ENCODE measurements at places on chromosomes 6 and 20. TPM values are rescaled to one million over a fixed set of nuclear protein-coding genes. Genes with fewer than 3 reads are reported as not detected.

NHLRC1 gene
- total RNA-seq: 1.9 TPM

CALHM5 gene
- total RNA-seq: 0.67 TPM

CCHCR1 gene
- 34.3 TPM for total RNA-seq

HMGCLL1 gene
- 0.92 TPM for total RNA-seq

RAB5IF gene
- 768 TPM for total RNA-seq

OR2B6 gene
- not detected for total RNA-seq

SMLR1 gene
- total RNA-seq: not detected

MTHFD1L gene
- total RNA-seq: 0.59 TPM

OTOR gene
- total RNA-seq: not detected

SLC17A1 gene
- total RNA-seq: not detected

STMND1 gene
- not detected for total RNA-seq

NT5E gene
- 4.1 TPM for total RNA-seq

NMBR gene
- 0.23 TPM for total RNA-seq

TCF15 gene
- 10.7 TPM for total RNA-seq

VNN1 gene
- total RNA-seq: 0.39 TPM

TAGAP gene
- not detected for total RNA-seq

BMP7 gene
- total RNA-seq: 0.52 TPM

FYN gene
- total RNA-seq: 19.8 TPM

ZNF334 gene
- not detected for total RNA-seq

TP53TG5 gene
- not detected for total RNA-seq

BPIFA1 gene
- total RNA-seq: not detected

RWDD2A gene
- total RNA-seq: 1.0 TPM

WFDC9 gene
- not detected for total RNA-seq

PNPLA1 gene
- not detected for total RNA-seq

C4A gene
- 4.3 TPM for total RNA-seq

Data from gastrocnemius medialis (tissue), 4 donors.